ENCODE measurements at places on chromosomes 11 and 22. TPM values are rescaled to one million over a fixed set of nuclear protein-coding genes. Genes with fewer than 3 reads are reported as not detected.

The TUB gene
- polyA plus RNA-seq: 0.87 TPM

The PYGM gene
- 0.06 TPM for polyA plus RNA-seq

The ARHGAP42 gene
- polyA plus RNA-seq: 2.6 TPM

DNA sequence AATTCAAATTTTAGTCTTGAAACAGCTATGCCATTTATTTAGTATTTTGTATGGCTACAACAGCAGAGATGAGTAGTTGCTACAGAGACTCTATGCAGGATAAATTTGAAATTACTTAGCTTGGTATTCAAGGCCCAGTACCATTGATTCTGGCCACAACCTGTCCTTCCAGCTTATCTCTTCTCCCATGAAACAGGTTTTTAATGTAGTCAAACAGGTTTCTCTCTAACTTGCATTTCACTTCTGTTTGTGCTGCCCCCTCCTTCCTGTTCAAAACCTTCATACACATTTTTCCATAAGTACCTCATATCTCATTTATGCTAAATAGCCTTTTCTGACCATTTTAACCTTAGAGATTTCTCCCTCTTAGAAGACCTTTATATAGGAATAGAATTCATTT lies 3.3 kb downstream of the USP47 start:
- DNase-seq: peak; percentile 80

- no peak for DNase-seq
Observed at GRCh38 chr11:94787801-94788200, 19.6 kb downstream of the AMOTL1 start.

GRCh38 chr22:46739094-46739870 lies 1.2 kb upstream of the CERK start:
- DNase-seq: no peak

- DNase-seq: peak; percentile 86
Observed at GRCh38 chr11:8652140-8652539, 30.3 kb downstream of the TRIM66 start.

DNA sequence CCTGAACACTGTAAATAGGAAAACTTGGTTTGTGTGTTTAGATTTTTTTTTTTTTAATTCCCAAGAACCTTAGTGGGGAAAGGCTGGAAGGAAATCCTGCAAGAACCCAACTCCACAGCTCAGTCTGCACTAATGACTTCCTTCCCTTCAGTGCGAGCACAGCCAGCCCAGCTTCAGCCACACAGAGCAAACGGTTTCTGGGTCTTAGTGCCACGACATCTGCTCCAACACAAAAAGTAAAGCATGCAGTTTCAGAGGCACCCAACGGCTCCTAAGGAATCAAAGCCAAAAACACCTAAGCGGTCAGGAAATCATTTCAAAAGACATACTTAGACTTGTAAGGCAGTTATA lies 236.1 kb downstream of the TTC28 start:
- DNase-seq: peak; percentile 44
